ENCODE measurements at places on chromosomes 11 and 22. TPM values are rescaled to one million over a fixed set of nuclear protein-coding genes. Genes with fewer than 3 reads are reported as not detected.

GVQW3 gene
- 2.5 TPM for total RNA-seq

FGF4 gene
- total RNA-seq, result 0.28 TPM

TMEM80 gene
- 66.0 TPM for total RNA-seq

SLC43A1 gene
- total RNA-seq, result 20.9 TPM

PDGFD gene
- 12.6 TPM for total RNA-seq

- H3K4me3 ChIP-seq, result no peak overlapping the region
- no peaks in the 10 kb centered on the region for H3K4me1 ChIP-seq
- no peak for DNase-seq
These were observed 23.3 kb upstream of the CCND1 start for GRCh38 chr11:69617682-69618081.

DNA sequence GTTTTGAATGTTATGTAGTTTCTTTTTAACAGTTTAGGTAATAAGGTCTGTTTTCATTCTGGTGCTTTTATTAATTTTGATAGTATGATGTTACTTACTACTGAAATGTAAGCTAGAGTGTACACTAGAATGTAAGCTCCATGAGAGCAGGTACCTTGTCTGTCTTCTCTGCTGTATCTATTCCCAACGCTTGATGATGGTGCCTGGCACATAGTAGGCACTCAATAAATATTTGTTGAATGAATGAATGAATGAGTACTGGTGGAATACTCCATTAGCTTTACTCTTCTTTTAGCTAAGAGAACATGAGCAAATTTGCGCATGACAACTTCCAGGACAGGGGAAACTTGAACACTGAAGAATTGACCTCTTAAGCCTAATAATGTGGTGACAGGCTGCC lies 6.6 kb upstream of the NAT10 start:
- H3K4me1 ChIP-seq, result no peaks in the 10 kb centered on the region
- H3K27me3 ChIP-seq, result no peaks in the 10 kb centered on the region
- no peak overlapping the region for H3K27ac ChIP-seq
- DNase-seq, result no peak
- no peak overlapping the region for H3K4me3 ChIP-seq
- H3K36me3 ChIP-seq, result peaks cover 14% of the 10 kb centered on the region

DNA sequence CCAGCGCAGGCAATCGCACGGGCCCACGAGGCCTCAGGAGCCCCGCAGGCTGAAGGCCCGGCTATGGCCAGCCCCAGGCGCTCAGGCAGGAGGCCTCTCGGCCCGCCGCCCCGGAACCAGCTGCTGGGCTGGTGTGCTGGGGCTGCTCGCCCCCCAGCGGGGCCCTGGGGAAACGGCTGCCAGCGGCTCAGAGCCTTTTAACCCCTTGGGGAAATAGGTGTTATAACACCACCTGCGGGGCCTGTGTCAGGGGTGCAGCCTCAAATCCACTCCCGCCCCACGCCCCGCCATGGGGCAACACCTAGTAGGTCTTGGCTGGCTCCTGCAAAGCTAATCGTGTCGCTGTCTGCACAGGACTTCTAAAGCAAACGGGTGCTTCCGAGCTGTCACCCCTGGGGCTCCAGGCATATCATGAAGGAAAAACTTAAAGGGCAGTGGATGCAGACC lies 237.4 kb downstream of the TTC28 start:
- peak; percentile 58 for DNase-seq
- no peaks in the 10 kb centered on the region for H3K36me3 ChIP-seq
- H3K4me3 ChIP-seq, result peak overlapping the region; percentile 45
- peak overlapping the region; percentile 62 for H3K27ac ChIP-seq
- H3K27me3 ChIP-seq, result no peaks in the 10 kb centered on the region
- H3K4me1 ChIP-seq, result peaks cover 6% of the 10 kb centered on the region

DNA sequence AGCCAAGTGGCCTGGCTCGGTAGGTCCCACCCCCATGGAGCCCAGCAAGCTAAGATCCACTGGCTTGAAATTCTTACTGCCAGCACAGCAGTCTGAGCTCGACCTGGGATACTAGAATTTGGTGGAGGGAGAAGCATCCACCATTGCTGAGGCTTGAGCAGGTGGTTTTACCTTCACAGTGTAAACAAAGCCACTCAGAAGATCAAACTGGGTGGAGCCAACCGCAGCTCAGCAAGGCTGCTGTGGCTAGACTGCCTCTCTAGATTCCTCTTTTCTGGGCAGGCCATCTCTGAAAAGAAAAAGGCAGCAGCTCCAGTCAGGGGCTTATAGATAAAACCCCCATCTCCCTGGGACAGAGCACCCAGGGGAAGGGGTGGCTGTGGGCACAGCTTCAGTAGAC lies 22.3 kb upstream of the OR5B21 start:
- no peak overlapping the region for H3K4me3 ChIP-seq
- no peak overlapping the region for H3K27ac ChIP-seq
- H3K36me3 ChIP-seq, result no peaks in the 10 kb centered on the region
- no peaks in the 10 kb centered on the region for H3K4me1 ChIP-seq
- H3K27me3 ChIP-seq, result no peaks in the 10 kb centered on the region
- no peak for DNase-seq

DNA sequence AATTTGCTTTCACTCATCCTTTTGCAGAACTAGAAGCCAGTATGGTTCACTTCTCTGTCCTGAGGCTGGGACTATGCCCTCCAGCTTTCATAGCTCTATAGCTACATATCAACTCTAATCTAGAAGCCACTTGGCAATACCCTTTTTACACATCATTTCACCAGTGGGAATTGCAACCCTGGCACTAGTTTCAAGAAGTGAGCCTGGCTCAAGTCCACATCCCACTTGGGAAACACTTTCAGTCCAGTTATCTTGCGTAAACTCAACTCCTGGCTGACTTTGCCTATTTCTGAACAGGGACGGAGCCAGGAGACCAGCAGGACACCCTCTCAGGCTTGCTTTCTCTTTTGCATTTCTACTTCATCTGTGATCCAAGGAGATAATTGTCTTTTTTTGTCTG lies 19.9 kb upstream of the FAT3 start:
- H3K27me3 ChIP-seq, result no peaks in the 10 kb centered on the region
- H3K27ac ChIP-seq, result no peak overlapping the region
- no peak overlapping the region for H3K4me3 ChIP-seq
- H3K4me1 ChIP-seq, result no peaks in the 10 kb centered on the region
- DNase-seq, result no peak

DNA sequence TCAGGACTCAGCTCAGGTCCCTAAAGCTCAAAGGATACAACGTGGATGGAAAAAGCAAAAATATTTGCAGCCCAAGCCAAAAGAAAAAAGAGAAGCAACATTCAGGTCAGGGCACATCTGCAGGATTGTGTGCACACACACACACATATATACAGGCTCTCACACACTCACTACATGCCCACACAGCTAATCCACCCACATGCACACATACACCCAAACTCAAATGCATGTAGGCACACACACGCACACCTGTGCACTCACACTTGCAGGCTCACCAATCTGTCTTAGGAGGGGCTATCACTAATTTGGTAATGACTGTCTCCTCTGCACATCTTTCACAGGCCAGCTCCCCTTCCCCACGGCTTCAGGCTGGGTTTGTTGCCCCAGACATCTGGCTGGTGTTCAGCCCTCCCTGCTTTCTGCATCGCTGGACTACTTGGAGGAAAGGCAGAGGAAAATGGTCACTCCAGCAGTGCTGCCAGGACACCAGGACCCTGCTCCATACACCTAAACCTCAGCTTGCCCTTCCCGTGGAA lies 103.6 kb upstream of the DRD2 start:
- no peak overlapping the region for H3K4me3 ChIP-seq
- no peak overlapping the region for H3K27ac ChIP-seq
- H3K4me1 ChIP-seq, result no peaks in the 10 kb centered on the region

- H3K27me3 ChIP-seq, result no peaks in the 10 kb centered on the region
- no peaks in the 10 kb centered on the region for H3K36me3 ChIP-seq
- peaks cover 15% of the 10 kb centered on the region for H3K4me1 ChIP-seq
- DNase-seq, result no peak
- H3K4me3 ChIP-seq, result peak overlapping the region; percentile 99
These were observed 781 bp downstream of the SIDT2 start for GRCh38 chr11:117179048-117179999.

- no peaks in the 10 kb centered on the region for H3K36me3 ChIP-seq
- H3K4me3 ChIP-seq, result no peak overlapping the region
- no peaks in the 10 kb centered on the region for H3K27me3 ChIP-seq
- H3K27ac ChIP-seq, result no peak overlapping the region
- no peak for DNase-seq
These were observed 45.1 kb upstream of the FAM181B start for GRCh38 chr11:82778776-82779175.

GRCh38 chr11:56842814-56843794 lies 94.6 kb upstream of the OR9G4 start:
- no peak overlapping the region for H3K4me3 ChIP-seq
- DNase-seq, result no peak
- no peaks in the 10 kb centered on the region for H3K4me1 ChIP-seq
- H3K27ac ChIP-seq, result no peak overlapping the region

- H3K27ac ChIP-seq, result no peak overlapping the region
- H3K27me3 ChIP-seq, result no peaks in the 10 kb centered on the region
- H3K4me1 ChIP-seq, result no peaks in the 10 kb centered on the region
These were observed 3.7 kb downstream of the TRPM5 start for GRCh38 chr11:2440646-2441045.

GRCh38 chr11:92269021-92269420 lies 44.4 kb downstream of the FAT3 start:
- no peak for DNase-seq
- no peaks in the 10 kb centered on the region for H3K27me3 ChIP-seq
- H3K4me3 ChIP-seq, result no peak overlapping the region
- H3K27ac ChIP-seq, result no peak overlapping the region
- no peaks in the 10 kb centered on the region for H3K4me1 ChIP-seq
